ENCODE measurements at places on chromosomes 16 and 17.

DNA sequence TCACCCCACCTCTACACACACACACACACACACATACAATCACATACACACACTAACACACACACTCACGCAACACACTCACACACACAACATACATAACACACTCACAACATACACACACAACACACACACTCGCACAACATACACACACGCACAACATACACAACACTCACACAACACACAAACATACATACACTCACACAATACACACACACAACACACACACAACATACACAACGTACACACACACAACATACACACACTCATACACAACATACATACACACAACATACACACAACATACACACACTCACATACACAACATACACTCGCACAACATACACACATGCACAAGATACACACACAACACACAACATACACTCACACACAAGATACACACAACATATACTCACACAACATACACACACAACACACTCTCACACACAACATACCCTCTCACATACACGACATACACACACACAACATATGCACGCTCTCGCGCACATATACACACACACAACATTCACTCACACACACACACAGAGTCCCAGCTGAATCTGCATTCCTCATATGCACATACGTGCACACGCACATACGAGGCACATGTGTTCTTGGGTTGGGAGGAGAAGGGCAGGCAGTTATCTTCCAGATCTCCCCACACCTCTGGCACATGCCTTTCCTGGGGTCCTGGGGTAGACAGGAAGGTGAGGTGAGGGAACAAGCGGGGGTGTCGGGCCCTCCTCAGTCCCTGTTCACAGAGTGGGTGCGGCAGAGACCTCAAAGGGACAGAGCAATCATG lies 1.1 kb downstream of the ASGR2 start:
- DNase-seq = no peak

DNA sequence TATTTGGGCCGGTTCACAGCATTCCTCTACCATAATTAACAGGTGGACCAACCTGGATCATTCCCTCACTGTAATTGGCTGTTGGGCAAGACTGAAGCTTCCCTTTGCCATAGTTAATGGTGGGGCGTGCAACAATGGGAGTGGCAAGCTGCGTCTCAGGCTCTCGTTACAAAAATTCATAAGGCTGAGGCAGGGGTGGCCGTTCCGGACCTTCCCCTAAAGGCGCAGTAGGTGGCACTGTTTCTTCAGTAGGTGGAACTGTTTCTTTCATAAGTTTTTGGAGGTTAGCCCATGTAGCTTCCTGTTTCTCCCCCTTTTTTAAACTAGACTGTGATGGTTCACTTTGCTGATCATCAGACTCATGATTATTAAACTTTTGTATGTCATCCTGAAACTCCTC lies 17.0 kb upstream of the TMC5 start:
- no peak for DNase-seq

- DNase-seq = no peak
Observed at GRCh38 chr17:72498364-72499210, 377.8 kb downstream of the SOX9 start.

DNA sequence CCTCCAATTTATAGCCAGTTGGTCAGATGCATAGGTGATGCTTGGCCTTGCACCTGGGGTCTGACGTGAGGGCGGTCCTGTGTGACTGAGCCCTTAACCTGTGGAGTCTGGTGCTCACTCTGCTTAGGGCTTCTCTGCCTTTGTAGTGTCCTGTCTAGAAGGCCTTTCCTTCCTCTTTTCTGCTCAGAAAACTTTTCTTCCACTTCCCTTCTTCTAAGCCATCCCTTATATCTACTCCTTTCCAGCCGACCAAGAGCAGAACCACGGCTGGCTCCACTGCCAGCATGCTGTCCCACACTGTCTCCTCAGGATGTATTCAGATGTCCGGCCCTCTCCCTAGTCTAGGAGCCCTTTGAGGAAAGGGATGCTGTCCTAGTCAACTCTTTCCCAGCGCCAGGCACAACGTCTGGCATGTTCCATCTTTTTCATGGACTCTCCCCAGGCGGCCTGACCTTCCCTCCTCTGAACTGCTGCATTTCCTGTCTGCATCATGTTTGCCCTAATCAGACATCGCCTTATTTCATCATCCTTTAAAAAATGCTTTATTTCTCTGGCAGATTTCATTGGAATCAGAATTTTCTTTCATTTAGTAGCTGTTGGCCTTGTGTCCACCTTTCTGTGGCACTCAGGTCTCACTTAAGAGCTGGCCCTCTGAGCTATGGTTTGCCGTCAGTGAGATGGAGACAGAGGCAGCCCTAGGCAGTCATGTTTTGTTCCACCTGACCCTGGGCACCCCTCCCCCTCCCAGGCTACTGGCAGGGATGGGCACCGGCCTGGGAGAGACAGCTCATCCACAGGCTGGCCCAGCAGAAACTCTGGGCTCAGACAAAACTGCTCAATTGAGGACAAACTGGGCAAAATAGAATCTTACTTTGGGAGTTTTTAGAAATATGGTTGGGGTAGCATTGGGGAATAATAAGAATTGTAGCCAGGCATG lies 15.5 kb upstream of the BRCA1 start:
- no peak for DNase-seq

DNA sequence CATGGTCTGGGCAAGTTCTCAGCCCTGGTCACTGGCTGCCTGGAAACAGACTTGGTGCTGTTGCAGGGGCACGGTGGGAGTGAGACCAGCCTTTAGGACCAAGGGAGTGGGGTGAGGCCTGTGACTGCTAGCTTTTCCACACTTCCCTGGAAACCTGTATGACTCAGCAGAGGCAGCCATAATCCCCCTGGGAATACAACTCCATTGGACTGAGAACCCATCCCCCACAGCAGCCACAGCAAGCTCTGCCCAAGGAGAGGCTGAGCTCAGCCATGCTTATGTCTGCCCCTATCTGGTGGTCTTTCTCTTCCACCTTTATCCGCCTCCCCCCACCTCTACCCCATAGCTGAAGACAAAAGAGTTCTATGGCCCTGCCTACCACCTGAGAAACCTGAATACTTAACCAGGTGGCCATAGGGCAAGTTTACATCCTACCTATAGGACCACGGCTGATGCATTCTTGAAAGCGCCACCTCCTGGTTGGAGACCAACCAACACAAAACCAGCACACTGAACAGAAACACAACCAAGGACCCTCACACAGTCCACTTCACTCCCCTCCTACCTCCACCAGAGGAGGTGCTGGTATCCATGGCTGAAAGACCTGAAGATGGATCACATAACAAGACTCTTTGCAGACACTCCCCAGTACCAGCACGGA lies 816.2 kb upstream of the SOX9 start:
- DNase-seq = no peak

- no peak for DNase-seq
Observed at GRCh38 chr16:30645727-30646126, 5.0 kb upstream of the PRR14 start.

DNA sequence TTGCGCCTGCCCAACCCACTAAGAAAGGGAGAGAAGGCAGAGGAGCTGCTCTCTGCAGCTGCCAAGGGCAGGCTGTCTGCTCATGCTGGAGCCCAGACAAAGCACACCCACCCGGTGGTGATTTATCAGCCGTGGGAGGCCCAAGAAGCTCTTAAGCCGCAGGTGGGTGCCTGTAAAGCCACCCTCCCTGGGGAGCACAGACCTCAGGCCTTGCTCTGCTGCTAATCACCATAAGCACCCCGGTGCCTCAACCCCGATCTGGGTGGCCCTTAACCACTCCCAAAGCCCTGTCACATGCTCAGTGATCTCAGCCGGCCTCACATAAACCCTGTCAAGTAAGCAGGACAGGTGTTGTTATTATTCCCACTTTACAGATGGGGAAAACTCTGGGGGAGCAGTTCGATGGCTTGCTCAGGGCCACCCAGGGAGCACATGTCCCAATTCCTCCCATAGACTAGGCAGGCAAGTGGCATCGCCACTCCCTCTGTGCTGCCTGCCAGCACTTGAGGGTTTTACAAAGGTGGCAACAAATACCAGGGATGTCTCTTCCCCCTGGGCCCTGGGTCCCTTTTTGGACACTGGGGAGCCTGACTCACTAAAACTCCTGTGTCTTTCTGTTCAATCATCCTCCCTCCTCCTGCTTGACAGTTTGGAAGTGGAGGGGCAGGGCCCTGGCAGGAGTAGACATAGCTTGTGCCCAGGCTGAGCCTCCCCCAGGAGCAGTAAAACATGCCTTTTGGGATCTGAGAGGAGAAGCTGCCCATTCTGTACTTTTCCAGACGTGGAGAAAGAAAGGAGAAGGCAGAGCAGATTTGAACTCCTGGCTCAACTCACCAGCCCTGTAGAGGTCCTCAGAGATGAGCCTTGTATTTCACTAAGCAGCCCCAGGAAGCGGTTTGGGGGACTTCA lies 299.3 kb downstream of the SOX9 start:
- no peak for DNase-seq

- DNase-seq = no peak
Observed at GRCh38 chr16:73196670-73197069, 148.7 kb upstream of the ZFHX3 start.

DNA sequence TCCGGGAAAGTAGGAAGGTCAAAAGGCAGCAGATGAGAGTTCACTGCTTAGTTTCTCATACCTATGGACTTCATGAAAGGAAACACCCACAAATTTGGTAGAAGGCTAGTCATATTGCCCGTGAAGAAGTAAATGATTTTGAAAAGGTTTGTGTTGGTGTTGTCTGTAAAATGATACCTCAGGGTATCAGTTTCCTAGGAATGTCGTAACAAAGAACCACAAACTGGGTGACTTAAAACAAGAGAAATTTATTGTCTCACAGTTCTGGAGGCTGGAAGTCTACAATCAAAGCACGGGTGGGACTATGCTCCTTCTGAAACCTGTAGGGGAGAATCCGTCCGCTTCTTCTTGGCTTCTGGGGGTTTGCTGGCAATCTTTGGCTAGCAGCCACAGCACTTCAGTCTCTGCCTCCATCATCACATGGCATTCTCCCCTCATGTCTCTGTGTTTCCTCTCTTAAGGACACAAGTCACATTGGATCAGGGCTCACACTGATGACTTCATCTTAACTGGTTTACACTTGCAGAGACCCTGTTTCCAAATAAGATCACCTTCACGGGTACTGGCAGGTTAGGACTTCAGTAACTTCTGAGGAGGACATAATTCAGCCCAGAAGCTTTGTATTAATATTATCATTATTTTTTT lies 2.0 kb upstream of the NAE1 start:
- DNase-seq = no peak

- DNase-seq = no peak
Observed at GRCh38 chr17:15893658-15894024, 51.3 kb upstream of the ADORA2B start.

DNA sequence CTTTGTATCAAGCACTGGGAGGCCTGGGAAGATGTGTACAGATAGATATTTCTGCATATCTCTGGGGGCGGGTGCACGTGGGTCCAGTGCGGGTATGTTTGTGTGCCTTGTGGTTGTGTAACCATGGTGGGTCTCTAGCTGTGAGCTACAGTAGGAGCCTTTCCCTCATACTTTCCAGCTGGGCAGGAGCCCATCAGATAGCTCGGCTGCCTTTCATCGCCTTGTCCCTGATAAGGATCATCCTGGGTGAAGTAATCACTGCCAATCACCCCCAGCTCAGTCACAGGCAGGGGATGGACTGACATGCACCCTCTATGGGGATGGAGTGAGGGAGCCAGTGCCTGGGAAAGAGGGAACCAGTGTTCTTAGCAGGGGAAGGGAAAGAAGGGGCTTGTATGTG lies 3.2 kb upstream of the SCRN2 start:
- DNase-seq = no peak

- DNase-seq = no peak
Observed at GRCh38 chr17:1644493-1645206, 882 bp downstream of the SCARF1 start.

- DNase-seq = no peak
Observed at GRCh38 chr17:72456075-72456474, 335.3 kb downstream of the SOX9 start.

GRCh38 chr16:57798953-57799599 lies 3.2 kb downstream of the KIFC3 start:
- DNase-seq = no peak

- no peak for DNase-seq
Observed at GRCh38 chr16:11135464-11135973, 120.5 kb downstream of the SOCS1 start.

- DNase-seq = no peak
Observed at GRCh38 chr16:46991729-46992704, 18.5 kb upstream of the DNAJA2 start.

DNA sequence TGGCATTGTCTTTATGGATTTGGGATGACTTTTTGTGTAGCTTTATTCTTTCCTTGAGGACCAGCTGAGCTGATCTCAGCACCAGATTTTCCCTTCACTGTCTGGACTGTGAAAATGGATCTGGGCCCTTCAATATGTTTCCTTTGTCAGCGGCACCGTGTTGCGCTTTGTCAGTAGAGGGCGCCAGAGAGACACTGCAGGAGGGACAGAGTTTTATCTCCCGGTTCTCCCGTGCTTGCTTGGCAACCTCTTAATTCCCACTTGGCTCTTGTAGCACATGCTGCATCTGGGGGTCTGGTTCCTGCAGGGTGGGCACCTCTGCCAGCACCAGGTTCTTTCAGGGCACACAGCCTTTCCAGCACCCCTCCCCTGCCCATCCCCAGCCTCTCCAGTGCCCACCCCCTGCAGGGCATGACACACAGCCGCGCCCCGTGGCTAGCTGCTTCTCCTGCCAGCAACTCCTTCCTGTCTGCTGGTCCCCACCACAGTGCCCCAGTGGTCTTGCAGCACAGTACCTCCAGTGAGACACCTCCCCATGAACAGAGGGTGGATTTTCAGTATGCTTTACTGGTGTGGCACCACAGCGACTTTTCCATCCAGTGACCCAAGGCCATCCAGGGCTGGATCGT lies 19.6 kb downstream of the OR1D5 start:
- no peak for DNase-seq

DNA sequence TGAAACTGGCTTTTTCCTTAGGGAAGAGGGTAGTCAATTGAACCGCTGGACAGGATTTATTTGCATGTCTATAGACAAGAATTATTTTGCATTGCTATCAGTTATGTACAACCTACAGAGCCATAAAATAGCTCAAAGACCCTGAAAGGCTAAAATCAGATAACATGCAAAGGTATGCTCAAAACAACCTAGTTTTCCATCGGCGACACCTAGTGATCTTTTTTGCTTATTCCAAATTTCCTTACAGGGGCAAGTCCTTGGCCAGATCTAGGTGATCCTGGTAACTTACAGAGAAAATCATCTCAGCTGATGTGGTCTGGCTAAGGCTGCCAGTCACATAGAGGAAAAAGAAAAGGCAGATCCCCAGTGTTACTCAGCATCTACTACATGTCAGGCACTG lies 141.2 kb upstream of the RPL38 start:
- no peak for DNase-seq

GRCh38 chr16:51500306-51500705 lies 349.2 kb upstream of the SALL1 start:
- DNase-seq = no peak

- DNase-seq = no peak
Observed at GRCh38 chr16:57525761-57526160, 10.6 kb downstream of the CCDC102A start.
